ENCODE measurements at places on chromosomes 1 and 21. TPM values are rescaled to one million over a fixed set of nuclear protein-coding genes. Genes with fewer than 3 reads are reported as not detected.

DNA sequence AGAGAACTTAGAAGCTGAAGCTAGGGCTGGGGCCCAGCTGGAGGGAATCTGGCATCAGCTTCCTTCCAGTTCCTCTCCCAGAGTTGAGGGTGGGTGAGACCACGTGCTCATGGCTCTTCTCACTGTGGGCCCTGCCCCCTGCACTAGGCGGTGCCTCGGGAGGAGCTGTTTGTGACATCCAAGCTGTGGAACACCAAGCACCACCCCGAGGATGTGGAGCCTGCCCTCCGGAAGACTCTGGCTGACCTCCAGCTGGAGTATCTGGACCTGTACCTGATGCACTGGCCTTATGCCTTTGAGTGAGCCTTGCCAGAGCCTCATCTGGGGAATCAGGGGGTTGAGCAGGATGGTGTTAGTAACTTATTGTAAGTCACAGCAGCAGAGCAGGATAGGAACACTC, 16.1 kb downstream of the AKR1A1 start:
- no peak for DNase-seq

Gene TSPEAR
- total RNA-seq, result not detected

DNA sequence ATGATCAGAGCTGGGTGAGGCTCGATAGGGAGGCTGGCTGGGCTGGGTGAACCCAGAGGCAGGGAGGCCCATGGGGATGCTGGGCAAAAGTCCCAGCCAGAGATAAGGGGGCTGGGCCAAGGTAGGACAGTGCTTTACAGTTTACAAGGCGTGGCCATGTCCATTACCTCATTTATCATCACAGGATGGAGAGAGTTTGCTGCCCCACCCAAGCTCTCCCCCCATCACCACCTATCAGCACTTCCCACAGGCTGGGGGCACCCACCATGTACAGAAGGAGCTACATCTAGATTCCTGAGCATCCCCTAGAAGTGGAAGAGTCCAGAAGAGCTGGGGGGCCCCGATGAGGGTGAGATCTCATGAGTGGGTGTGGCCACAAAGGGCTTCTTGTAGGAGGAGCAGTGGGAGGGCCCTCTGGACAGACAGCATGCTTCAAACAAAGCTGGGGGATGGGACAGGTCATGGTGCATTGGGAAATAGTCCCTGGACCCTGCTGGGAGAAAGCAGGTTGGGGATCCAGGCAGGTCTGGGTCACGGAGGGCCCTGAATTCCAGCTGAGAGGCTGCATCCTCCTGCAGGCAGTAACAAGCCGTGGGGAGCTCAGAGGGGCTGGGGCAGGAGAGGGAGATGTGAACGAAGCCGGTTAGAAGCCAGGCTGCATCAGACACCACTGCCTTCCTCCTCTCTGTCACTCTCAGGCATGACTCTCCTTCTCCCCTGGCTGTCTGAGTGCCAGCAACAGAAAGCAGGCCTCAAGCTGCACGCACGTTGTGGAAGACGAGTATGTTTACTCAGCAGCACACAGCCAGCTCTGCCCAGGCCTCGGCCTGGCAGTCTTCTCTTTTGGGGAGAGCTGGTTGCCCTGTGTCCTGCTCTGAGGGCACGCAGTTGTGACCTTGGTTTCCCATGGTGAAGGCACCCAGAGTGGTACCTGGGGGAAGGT, 202.3 kb downstream of the HIVEP3 start:
- DNase-seq, result no peak

Gene BARHL2
- total RNA-seq, result not detected

DNA sequence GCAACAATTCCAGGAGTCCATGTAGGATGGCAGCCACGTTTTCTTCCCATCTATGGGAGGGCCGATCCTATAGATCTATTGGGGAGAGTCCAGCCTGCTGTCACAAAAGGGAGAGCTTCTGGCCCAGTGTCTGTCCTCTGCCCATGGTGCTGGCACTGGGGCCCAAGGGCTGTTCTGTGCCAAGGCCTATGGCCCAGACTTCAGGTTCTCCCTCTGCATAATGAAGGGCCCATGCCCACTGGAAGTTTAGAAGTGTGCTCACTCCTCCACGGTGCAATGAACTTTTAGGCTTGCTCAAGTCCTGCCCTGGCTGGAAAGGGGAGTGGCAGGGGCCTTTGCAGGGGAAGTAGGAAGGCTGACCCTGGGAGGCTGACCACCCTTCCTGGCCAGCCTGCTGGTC, 44.1 kb upstream of the ATP2B4 start:
- no peak for DNase-seq

DNA sequence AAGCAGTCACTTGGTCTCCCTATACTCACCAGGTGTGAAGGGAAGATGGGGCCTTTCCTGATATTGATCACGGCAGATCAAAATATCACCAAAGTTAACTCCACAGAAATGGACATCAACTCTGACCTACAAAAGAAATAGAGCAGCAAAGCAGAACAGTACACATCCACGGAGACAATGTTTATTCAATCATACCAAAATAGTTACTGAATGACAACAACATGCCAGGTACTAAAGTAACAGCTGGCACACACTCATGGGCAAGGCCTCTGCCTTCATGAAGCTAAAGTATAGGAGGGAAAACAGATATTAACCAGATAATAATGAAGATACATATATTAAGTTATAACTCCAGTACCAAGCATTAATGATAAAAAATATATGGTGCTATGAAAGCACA, 59.2 kb upstream of the RASAL2 start:
- DNase-seq, result no peak

DNA sequence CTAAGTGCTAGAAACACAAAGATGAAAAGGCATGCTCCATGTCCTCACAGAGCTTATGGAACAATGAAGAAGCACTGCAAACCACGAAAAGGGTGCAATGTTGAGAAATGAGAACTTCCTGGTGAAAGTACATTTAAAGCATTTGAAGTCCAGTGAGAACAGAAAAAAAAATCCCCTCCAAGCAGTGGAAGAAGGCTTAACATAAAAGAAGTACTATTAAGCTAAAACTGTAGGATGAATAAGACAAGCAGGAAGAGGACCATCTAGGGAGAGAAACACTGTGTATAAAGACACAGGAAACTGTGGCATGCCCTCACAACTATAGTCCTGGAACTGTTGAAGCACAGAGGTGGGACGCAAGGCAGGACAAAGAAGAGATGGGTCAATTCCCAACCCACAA, 10.0 kb downstream of the TP53BP2 start:
- no peak for DNase-seq
